ENCODE measurements at places on chromosomes 13 and 19.

GRCh38 chr13:112854321-112854720 is 114.7 kb upstream of the MCF2L start:
- DNase-seq: no peak

- DNase-seq: no peak
These were observed 110.7 kb upstream of the UQCRFS1 start for GRCh38 chr19:29323440-29324290.

DNA sequence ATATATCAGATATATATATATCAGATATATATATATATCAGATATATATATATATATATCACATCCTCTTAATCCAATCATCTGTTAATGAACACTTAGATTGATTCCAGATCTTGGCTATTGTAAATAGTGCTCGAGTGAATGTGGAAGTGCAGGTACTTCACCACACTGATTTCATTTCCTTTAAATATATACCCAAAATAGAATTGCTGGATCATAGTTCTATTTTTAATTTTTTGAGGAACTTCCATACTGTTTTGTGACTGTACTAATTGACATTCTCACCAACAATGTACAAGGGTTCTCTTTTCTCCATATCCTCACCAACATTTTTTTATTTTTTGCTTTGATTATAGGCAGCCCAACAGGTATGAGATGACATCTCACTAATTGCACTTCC is 277.5 kb downstream of the NHLRC3 start:
- no peak for DNase-seq

DNA sequence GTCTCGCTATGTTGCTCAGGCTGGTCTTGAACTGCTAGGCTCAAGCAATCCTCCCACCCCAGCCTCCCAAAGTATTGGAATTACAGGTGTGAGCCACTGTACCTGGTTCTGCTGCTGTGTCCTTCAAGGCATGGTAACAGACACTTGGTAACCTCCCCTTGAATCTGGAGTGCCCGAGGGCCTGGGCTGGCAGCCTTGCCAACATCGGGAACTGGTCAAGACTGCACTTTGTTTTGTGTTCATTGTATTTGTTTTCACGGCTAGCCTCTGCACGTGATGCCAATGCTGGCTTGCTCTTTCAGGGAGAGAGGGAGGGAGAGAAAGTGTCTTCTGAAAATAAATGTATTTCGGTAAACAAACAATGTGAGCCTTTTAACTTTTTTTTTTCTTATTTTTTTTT is 12.0 kb downstream of the CERS4 start:
- DNase-seq: no peak

Data from NCI-H446 treated with DMSO at 0.1 percent for 48 hours (cell line).